ENCODE measurements at places on chromosomes 4 and X.

- no peak for DNase-seq
Measured at GRCh38 chr4:41573502-41574001, 35.6 kb downstream of the LIMCH1 start.

DNA sequence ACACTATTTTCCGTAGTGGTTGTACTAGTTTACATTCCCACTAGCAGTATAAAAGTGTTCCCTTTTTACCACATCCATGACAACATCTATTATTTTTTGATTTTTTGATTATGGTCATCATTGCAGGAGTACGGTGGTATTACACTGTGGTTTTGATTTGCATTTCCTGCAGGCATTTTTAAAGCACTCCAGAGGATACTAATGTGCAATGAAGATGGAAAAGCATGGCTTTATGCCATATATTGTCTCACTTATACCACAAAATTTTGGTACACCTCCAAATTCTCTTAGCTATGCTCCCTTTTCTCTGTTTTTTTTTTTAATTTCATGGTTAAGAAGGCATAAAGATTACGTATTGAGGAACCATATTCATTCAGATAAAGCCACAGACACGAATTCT, 35.1 kb upstream of the NPY2R start:
- DNase-seq = no peak

GRCh38 chrX:28668303-28668702, 81.1 kb downstream of the IL1RAPL1 start:
- DNase-seq = no peak

GRCh38 chrX:43656005-43656494, at the start of gene MAOA:
MAOA (plus strand) TSS chrX:43656299; CDS start chrX:43656342, 43 bp downstream.
- no peak for DNase-seq

DNA sequence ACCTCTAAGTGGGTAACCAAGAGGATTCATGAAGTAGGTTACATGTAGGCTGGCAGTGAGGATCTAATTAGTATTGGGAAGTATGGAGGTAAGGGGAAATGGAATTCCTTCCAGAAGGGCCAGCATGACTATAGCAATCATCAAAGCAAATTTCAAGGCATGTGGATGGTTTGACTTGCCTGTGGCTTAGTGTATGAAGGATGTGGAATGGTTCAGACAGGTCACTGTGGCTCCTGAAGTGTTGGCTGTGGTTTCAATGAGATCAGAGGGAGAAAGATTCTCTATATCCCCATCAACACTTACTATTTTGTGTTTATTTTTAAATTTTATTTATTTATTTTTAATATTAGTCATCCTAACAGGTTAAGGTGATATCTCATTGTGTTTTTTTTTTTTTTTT, 121.6 kb upstream of the TBC1D9 start:
- DNase-seq = no peak

DNA sequence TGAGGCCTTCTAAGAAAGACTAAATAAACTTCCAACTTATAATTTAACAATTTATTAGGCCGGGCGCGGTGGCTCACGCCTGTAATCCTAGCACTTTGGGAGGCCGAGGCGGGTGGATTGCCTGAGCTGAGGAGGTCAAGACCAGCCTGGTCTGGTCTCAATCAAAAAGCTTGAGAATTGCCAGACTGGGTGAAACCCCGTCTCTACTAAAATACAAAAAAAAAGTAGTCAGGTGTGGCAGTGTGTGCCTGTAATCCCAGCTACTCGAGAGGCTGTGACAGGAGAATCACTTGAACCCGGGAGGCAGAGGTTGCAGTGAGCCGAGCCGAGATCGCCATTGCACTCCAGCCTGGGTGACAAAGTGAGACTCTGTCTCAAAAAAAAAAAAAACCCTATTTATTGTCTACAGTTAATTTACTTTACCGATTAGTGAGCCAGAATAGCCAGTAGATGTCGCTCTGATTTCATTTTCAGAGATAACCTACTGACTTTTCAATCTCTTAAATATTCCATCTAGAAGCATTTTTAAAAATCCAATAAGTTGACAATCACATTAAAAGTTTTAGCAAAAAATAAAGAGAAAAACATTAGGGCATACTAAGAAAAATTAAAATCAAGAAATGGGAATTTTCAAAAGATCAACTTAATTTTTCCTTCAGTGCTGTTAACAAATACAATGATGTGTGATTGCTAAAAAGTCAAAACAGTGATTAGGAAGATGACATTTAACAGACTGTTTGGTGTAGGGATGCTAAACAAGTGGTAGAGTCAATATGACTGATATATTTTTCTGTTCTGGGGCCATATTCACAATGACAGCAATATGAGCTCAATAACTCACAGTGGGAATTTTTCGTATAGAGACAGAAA, 4.3 kb upstream of the SHROOM3 start:
- peak; percentile 16 for DNase-seq

DNA sequence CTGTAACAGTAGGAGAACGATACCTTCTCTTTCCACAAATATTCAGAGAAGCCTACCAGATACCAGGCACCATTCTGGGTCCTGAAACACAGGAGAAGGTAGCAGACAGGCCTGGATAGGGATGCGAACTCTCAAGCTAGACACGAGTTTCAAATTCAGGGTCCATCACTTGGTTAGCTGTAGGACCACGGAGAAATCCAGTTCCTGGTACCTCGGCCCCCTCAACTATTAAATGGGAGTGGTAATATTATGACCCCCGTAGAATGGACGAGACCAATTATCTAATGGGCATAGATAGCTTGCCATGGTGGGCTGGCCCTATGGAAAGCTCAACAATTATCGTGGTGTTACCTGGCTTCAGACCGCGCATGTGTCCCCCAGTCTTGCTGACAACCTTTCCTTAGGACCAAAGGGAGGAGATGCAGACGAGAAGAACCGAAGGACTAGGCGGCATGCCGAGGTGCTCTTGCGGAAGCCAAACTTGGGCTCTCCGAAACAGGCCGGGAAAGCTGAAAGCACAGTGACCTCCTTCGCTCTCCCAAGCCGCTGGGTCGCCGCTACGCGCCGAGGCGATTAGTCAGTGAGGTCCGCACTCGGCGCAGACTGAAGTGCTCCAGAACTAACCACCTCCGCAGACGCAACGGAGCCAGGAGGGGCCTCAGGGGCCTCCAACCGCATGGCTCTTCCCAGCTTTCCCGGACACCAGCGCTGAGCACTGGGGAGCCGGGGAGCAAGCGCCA, 19.6 kb downstream of the NKX3-2 start:
- no peak for DNase-seq

DNA sequence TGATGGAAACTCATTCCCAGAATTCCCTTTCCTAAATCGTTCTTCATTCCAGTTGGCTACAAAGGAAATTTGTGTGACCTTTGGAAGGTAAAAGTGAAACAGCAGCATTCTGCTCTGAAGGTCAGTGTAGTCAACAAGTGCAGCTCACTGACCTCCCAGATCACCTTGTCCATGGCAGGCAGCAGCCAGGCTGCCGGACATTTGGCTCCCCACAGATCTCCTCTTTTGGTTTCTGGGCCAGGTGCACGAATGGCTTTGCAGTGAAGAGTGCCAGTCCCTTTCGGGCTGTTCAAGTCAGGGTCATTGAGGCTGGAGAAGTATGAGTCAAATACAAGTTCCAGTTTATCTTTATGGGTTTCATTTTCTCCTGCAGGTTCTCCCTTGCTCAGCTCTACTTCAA, 14.3 kb downstream of the GPRIN3 start:
- DNase-seq = no peak

GRCh38 chrX:52424656-52425055, 55.8 kb downstream of the XAGE2 start:
- DNase-seq = no peak

- no peak for DNase-seq
Measured at GRCh38 chr4:20395160-20395773, 143.6 kb downstream of the SLIT2 start.

DNA sequence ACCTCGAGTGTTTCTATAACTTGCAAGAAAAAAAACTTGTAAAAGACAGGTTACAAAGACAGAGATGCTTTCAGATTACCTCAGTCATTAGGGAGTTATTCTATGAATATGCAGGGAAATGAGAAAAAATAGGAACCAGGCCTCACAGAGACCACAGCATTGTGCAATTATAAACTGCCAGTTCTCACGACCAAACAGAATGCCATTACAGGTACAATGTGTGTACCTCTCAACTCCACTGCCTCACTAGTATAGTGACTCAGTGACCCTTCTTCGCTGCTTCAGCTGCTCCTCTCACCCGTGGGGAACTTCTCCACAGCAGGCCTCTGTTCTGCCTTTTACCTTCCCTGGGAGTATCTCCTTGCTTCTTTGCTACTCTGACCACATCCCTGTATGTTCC, 2.3 kb upstream of the HTATSF1 start:
- no peak for DNase-seq

DNA sequence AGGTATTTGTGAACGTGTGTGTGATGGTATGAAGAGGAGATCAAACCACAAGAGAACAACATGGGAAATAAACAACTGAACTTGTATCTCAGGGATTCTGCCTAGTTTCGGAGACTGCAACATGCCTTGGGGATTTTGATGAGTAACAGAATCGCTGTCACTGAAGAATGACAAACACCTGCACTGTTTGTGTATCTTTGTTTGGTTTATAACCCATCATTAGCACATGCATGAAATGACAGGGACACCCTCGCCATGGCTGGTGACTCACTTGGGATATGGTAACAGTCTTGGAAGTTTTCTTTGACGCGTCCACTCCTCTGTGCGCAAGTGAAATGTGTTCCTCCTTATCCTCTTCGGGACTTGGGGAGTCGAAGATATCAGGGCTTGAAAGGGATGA, 30.3 kb upstream of the MAP3K15 start:
- no peak for DNase-seq

GRCh38 chrX:49212861-49213260, 12.9 kb upstream of the SYP start:
- no peak for DNase-seq

DNA sequence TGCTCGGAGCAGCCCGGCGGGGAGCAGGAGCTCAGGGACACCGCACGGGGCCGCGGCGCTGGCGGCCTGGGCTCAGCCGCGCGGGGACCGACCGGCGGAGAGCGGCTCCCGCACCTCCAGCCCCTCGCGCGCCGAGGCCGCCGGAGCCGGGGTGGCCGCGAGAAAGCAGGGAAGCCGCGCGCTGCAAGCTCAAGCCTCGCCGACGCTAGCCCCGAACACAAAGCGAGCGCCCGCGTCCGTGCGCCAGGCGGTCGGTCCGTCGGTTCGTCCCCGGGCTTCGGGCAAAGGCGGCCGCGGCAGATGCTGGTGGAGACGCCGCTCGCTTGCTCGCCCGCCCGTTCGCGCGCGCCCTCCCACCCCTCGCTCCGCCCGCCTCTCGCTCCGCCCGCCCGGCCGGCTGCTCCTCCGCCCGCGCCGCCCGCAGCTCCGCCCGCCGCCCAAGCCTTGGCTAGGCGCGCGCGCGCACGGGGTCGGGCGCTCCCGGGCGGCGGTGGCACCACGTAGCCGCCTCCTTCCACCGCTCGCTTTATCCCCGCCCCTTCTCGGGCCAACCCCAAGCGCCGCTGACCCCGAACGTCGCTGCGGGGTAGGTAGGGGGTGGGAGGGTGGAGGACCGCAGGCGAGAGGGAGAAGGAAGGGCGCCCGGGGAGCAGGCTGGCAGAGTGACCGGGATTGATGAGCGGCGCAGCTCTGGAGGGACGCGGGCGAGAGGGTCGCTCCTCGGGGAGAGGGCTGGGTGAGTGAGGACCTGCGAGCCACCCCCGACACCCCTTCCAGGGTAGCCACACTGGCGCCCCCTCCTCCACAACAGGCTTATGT, at the start of gene TSPAN5:
Gene TSPAN5 (minus strand): TSS at position 325 of the 819 bp plus-strand sequence.
- DNase-seq = peak; percentile 80

DNA sequence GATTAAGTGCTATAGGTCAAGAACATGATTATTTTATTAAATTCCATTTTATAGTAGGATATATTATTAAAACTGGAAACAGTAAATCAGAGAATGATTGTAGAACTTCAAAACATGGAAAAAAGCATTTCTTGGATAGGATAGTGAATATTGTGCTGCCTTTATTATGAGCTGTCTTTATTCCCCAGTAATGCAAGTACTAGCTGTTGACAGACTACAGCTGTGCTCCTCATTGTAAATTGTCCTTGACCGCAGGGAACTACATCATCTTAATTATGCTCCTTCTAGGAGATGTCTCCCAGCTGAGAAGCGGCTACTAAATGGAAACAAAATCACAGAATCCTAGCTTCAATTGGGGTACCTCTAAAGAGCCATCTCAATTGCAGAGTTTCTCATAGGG, 1457.2 kb upstream of the PCDH7 start:
- DNase-seq = no peak

- no peak for DNase-seq
Measured at GRCh38 chrX:24268786-24269185, 45.1 kb downstream of the SUPT20HL2 start.

DNA sequence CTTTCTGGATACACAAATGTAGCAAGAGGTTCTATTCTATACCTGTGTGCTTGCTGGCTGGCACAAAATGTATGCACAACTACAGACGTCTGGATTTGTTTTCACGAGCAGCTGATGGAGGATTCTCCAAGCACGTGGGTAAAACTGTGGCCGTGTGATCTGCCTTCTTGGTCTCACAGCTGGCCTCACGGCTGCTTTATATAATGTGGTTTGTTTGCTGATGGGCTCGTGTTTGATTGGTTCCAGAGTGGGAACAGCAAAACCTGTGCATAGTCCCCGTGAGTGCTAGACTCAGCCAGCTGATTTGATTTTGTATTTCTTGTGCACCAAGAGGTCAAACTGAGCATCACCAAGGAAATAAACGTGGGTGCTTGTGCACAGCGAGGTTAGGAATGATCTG, 262.6 kb upstream of the RPS6KA3 start:
- DNase-seq = no peak

- DNase-seq = no peak
Measured at GRCh38 chr4:76449362-76449767, 14.3 kb downstream of the SHROOM3 start.

Data from GM06990 (cell line).